ENCODE measurements at places on chromosomes 4 and X.
A peak's percentile ranks its signal among the peaks of the same experiment; 100 is the strongest.

GRCh38 chr4:170198747-170199146, 109.0 kb upstream of the AADAT start:
- DNase-seq: no peak

GRCh38 chrX:54944816-54945215, 24.2 kb downstream of the TRO start:
- no peak for DNase-seq

DNA sequence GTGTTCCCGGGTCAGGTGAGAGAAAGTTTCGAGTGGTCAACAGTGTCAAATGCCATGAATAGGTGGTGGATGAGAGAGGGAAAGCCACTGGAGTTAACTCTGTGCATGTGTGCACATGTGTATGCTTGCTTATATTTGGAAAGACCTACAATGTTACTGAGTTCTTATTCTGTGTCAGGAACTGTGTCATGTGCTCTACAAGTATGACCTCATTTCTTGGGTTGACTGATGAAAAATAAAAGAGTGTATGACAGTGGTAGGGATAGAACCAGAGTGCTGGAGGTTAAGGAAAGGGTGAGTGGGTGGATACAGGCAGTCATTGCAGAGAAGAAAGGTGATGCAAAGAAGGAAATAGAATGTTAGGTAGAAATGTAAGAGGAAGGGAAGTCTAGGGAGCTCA, 22.1 kb upstream of the DGKK start:
- no peak for DNase-seq

GRCh38 chrX:139930916-139931645, 1.8 kb downstream of the ATP11C start:
- DNase-seq: peak; percentile 22

GRCh38 chr4:146545102-146545501, 23.4 kb upstream of the SLC10A7 start:
- no peak for DNase-seq

- no peak for DNase-seq
Measured at GRCh38 chr4:56764775-56765174, 56.7 kb downstream of the SPINK2 start.

- no peak for DNase-seq
Measured at GRCh38 chr4:84126061-84126787, 372.9 kb downstream of the NKX6-1 start.

DNA sequence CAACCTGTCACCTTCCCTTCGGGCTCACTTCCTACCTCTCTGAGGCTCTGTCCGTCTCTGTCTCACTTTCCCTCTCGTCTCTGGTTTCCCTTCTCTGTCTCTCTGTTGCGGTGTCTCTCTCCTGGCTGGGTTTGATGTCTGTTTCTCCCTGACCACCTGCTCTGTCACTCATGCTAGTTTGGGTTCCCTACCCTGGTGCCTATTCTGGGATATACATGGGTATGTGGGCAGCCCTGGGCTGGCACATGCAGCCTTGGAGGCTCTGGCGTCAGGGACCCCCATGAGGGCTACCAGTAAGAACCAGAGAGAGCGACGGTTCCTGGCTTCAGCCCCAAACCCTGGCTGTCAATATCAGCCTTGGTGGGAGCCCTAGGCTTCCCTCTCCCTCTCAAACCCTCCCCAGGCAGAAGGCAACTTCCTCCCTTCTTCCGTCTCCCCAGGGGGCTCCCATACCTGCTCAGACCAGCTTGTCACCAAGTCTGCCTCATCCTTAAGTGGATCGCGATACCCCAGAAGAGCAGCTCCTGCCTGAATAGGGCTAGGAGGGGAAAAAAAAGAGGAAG, 314 bp downstream of the DNASE1L1 start:
- DNase-seq: no peak

DNA sequence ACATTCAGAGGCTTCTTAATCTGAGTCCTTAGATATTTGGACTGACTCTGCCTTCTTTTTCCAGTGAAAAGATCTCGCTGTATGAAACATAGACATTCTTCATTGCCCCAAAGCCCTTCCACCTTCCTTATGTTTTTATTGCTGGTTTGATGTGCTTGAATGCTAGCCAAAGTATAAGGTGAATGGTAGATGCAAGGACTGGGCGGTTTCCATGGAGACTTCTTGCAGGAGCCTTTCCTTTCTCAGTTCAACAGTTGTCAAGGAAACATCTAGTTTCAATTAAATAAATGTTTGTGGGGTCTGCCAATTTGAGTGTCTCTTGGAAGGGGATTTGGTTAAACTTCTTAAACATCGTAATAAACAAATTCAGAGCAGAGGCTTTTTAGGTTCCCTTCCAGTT, 46.0 kb downstream of the REPS2 start:
- no peak for DNase-seq

- no peak for DNase-seq
Measured at GRCh38 chrX:100698551-100698950, 33.4 kb downstream of the SYTL4 start.

DNA sequence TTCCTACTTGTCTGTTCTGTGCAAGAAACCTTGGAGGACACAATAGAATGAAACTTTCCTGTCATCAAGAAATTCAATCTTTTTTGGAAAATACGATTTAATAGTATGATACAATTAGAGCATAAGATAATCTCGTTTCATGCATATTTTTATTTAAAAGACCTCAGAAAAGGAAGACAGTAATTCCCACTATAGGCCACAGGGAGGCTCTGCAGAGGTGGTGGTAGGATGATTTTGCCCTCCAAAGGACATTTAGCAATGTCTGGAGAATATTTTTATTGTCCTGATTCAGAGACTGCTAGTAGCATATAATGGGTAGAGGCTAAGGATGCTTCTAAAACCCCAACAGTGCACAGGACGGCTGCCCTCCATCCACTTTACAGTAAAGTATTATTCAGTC, 68.7 kb downstream of the PAK3 start:
- DNase-seq: no peak

- DNase-seq: no peak
Measured at GRCh38 chr4:69025191-69025998, 70.9 kb upstream of the UGT2B7 start.

GRCh38 chr4:52715914-52716313, 35.3 kb downstream of the ERVMER34-1 start:
- no peak for DNase-seq

DNA sequence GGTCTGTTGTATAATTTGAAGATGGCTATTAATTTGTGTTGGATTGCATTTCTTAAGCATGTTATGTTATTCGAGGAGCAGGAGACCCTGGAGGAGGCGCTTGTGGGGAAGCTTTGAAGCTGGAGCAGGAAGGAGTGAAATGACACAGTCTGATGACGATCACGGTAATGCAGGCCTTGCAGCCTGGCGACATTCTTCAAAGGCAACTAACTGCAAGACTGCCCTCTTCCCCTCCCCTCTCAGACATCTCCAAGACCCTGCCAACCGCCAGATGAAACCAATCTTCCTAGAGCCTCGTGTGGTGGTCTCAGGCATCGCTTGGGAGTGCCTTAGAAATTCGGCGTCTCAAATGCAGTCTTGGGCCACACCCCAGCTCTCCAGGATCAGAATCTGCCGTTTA, 16.1 kb downstream of the CLCN4 start:
- DNase-seq: no peak

GRCh38 chr4:119233191-119233590, 20.7 kb downstream of the USP53 start:
- no peak for DNase-seq

DNA sequence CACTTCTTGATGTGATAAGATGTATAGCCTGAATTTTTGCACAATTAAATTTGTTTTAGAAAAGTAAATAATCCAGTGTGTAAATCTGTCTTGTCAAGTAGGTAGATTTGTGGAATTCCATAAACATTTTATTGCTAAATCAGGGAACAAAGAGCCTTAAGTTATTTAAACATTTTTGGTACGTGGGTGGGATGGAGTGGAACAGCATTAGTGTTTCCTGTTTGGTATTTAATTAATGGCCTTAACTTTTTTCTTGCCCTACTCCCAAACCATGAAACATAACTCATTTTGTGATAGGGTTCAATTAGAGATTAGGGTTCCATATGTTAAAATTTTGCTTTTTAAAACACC, 5.1 kb downstream of the NUDT9 start:
- DNase-seq: no peak

DNA sequence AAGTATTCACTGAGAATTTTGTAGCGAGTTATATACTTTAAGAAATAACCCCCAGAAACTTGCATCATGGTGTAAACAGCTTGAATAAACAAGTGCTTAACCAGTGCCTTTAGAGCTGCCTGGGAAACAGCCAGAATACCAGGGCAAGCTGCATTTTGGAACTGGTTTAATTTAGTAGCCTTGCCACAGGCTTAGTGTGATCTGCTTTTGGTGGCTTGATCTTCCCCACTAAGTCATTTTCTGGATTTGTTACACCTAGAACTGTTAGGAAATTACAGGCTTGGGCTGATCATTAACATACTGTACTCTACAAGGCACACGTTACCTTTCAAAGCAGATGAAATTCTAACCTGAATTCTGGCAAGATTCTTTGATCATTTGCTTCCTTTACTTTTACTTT, 35.4 kb downstream of the NPNT start:
- no peak for DNase-seq

GRCh38 chr4:121199742-121200561, 35.8 kb upstream of the TNIP3 start:
- DNase-seq: peak; percentile 12

DNA sequence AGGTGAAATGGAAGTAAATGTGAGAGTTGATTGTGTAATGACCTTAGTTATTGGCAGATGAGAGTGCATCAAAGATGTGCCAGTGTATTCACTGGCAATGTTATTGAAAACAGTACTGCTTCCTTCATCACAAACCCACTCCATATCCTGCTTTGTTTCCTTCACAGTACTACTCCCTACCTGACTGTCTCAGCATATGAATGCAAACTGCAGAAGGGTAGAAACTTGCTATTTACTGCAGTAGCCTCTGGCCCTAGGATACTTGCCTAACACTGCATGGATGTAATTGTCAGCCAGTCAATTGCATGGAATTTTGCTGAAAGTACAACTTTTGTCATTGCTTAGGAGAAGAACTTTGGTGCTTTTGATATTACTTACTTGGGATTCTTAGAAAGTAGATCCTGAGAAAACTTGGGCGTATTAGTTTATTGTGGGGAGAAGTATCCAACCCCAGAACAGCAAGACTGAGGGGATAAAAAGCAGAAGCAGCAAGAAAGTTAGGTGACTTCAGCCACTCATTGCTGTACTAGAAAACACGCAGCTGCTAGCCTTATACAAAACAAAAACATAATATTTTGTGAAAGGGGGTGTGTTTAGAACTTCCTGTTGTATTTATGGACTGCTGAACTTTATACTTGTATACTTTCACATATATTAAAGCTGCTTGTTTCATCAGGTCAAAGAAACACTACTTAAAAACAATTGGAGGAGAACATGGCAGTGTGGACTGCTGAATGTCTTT, 219.0 kb downstream of the CCNG2 start:
- no peak for DNase-seq

DNA sequence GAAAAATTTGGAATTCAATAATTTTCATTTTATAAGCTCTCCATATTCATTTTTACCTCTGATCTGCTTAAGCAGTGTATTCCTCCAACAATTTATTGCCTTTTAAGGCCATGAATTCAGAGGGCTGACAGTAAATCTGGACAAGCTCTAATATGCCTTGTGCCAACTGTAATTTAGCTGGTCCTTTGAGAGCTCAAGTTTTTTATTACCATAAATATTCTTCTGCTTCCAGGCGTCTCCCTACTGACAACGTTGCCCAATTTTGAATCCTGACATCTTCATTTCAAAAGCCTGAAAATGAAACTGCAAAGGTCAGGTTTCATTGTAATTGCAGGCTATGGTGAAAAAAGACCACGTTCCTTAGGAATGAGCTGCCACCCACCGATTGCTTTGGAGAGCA, 95.8 kb upstream of the GEMIN8 start:
- no peak for DNase-seq

DNA sequence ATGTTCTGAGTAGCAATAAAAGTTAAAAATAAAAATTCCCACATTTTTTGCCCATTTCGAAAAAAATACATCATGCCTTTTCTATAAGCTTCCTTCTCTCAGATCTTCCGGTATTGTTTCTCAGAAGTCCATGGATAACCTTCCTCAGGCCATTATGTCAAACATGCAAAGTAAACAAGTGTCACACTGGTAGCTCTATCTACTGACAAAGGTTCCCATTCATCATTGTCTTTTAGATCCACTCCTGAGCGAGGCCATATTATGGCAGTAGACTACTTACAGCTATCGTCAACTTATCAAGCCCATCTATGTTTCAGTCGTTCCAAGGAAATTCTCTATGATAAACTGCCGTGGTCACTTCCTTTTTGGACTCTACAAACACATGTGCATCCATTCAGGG, 1068.2 kb downstream of the GLUD2 start:
- DNase-seq: no peak

DNA sequence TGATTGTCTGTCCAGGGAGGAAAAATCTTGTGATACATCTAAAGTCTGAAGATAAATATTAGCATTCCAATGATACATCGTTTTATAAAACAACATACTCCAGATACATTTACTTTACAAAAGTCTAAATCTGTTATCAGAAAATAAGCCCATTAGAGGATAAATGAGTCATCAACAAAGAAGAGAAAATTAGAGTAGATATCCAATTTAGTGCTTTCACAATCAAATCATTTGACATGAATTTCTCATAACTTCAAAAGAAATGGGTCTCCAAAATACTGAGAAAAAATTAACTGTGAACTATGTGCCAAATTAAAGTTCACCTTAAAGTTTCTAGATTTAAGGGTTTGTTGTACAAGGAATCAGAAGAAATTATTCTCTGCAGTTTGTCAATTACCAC, 213.8 kb downstream of the ANK2 start:
- no peak for DNase-seq

DNA sequence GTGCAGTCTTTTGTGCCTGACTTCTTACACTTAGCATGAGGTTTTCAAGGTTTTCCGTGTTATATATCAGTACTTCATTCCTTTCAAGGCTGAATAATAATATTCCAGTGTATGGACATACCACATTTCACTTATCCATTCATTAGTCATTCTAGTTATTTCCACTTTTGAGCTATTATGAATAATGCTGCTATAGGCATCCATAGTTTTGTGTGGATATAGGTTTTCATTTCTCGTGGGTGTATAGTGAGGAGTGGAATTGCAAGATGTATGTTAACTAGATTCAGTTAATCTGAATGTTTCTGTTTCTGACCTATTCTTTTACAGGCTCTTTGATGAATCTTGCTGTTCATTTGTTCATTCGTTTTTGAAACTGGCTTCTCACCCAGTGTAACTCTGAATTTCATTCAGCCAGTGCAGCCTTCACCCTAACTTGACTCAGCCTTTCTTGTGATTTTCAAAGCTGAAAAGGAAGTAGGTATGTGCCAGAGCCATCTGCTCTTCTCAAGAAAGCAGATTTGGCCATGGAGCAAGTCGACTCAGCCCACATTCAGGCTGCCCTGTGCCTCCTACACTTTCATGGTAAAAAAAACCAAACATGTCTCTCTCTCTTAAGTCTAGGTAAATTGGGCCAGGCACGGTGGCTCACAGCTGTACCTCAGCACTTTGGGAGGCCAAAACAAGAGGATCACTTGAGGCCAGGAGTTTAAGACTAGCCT, 56.3 kb upstream of the NOCT start:
- no peak for DNase-seq

- no peak for DNase-seq
Measured at GRCh38 chrX:37871626-37872302, 24.4 kb upstream of the DYNLT3 start.

GRCh38 chrX:9529223-9529622, 64.4 kb downstream of the TBL1X start:
- DNase-seq: no peak

GRCh38 chr4:125765941-125766340, 451.2 kb downstream of the FAT4 start:
- no peak for DNase-seq
